CD4-positive, CD25-positive, alpha-beta regulatory T cell (primary cell): ENCODE measurements at places on chromosomes 7 and 10. TPM values are rescaled to one million over a fixed set of nuclear protein-coding genes. Genes with fewer than 3 reads are reported as not detected.
A peak's percentile ranks its signal among the peaks of the same experiment; 100 is the strongest.

The HMX3 gene
- total RNA-seq: not detected

The PLAU gene
- 0.35 TPM for total RNA-seq

The MBL2 gene
- total RNA-seq: not detected

The SHTN1 gene
- total RNA-seq: 2.4 TPM

The DENND2A gene
- not detected for total RNA-seq

The LIPF gene
- total RNA-seq: not detected

GRCh38 chr7:30995536-30995935, 31.8 kb downstream of the GHRHR start:
- no peaks in the 10 kb centered on the region for H3K4me1 ChIP-seq
- H3K27me3 ChIP-seq: no peaks in the 10 kb centered on the region
- DNase-seq: no peak
- H3K36me3 ChIP-seq: no peaks in the 10 kb centered on the region
- no peak overlapping the region for H3K4me3 ChIP-seq
- H3K27ac ChIP-seq: no peak overlapping the region

GRCh38 chr7:25628446-25628845, 400.2 kb upstream of the NPVF start:
- no peak overlapping the region for H3K27ac ChIP-seq
- no peaks in the 10 kb centered on the region for H3K36me3 ChIP-seq
- no peak overlapping the region for H3K4me3 ChIP-seq
- H3K27me3 ChIP-seq: peaks cover under 1% of the 10 kb centered on the region

DNA sequence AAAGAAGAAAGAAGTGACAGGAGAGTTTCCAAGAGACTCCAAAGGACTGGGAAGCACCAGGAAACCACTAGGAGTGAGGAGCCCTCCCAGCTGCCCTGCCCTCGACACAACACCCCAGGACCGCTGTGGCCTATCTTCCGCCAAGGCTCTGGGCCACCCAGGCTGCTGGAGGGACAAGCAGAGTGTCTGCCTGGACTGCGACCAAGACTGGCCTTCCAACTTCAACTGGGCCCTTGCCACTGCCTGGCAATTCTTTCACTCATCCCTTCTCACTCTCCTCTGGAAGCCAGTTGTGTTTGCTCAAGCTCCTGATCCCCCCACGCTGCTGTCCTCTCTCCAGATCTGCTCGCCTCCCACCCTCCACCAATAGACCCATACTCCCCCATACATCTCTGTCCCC, 10.2 kb downstream of the KIAA1549 start:
- no peaks in the 10 kb centered on the region for H3K36me3 ChIP-seq
- no peak overlapping the region for H3K27ac ChIP-seq
- no peak for DNase-seq
- peaks cover 5% of the 10 kb centered on the region for H3K27me3 ChIP-seq

DNA sequence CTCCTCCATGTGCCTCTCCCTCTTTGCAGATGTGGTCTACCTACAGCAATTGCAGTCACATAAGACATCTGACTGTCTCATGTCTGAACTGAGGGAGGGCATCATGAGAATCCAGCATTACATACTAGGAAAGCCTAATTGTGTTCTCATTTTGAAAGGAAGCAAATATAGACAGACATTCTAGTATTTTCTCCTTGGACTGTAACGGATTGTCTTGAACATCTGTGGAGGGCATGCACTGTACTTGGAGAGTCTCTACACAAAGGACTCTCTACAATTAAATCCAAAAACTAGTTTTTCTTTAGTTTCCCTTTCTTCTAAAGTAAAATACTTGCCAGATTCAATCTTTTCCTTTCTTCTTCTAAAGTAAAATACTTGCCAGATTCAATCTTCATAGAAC, 34.7 kb upstream of the TRIL start:
- no peaks in the 10 kb centered on the region for H3K27me3 ChIP-seq
- no peaks in the 10 kb centered on the region for H3K36me3 ChIP-seq
- H3K27ac ChIP-seq: no peak overlapping the region
- no peaks in the 10 kb centered on the region for H3K4me1 ChIP-seq
- no peak overlapping the region for H3K4me3 ChIP-seq
- DNase-seq: no peak

GRCh38 chr7:134669388-134669787, 22.7 kb downstream of the BPGM start:
- peaks cover 18% of the 10 kb centered on the region for H3K4me1 ChIP-seq
- no peak for DNase-seq
- no peaks in the 10 kb centered on the region for H3K36me3 ChIP-seq

- DNase-seq: no peak
- H3K4me1 ChIP-seq: no peaks in the 10 kb centered on the region
These were observed 921.4 kb upstream of the CELF2 start for GRCh38 chr10:10096296-10096695.

DNA sequence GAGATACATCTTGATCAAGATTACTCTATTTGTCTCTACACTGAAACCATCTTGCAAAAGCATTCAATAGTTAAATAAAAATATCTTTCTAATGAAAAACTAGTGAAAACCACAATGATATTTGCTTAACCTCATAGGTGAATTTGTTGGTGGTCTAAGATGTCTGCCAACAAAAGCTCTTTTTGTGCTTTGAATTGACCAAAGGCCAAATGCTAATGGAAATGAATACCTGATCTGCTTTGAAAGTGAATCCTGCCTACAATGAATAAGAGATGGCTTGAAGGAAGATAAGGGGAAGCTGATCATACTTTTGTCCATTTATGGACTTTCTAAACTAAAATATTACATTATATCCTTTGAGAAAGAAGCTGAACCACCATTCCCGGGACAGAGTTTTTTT, 228.9 kb upstream of the ETV1 start:
- H3K36me3 ChIP-seq: no peaks in the 10 kb centered on the region
- H3K27me3 ChIP-seq: no peaks in the 10 kb centered on the region
- H3K4me1 ChIP-seq: no peaks in the 10 kb centered on the region
- DNase-seq: no peak
- H3K27ac ChIP-seq: no peak overlapping the region

GRCh38 chr10:58909881-58910280, 266.6 kb upstream of the PHYHIPL start:
- H3K4me3 ChIP-seq: no peak overlapping the region
- no peak for DNase-seq
- no peaks in the 10 kb centered on the region for H3K4me1 ChIP-seq
- H3K36me3 ChIP-seq: no peaks in the 10 kb centered on the region
- no peaks in the 10 kb centered on the region for H3K27me3 ChIP-seq
- no peak overlapping the region for H3K27ac ChIP-seq

GRCh38 chr7:53476566-53476965, 441.1 kb downstream of the POM121L12 start:
- H3K27me3 ChIP-seq: no peaks in the 10 kb centered on the region
- H3K27ac ChIP-seq: no peak overlapping the region
- H3K4me1 ChIP-seq: no peaks in the 10 kb centered on the region
- no peaks in the 10 kb centered on the region for H3K36me3 ChIP-seq
- no peak for DNase-seq
- H3K4me3 ChIP-seq: no peak overlapping the region

- no peak overlapping the region for H3K27ac ChIP-seq
- H3K27me3 ChIP-seq: no peaks in the 10 kb centered on the region
- no peaks in the 10 kb centered on the region for H3K4me1 ChIP-seq
These were observed 395.4 kb downstream of the GATA3 start for GRCh38 chr10:8449909-8450308.

GRCh38 chr7:27130540-27131389, at the start of gene HOXA4:
Gene HOXA4 (minus strand): TSS chr7:27130757. CDS start chr7:27130733, 24 bp downstream.
- H3K4me1 ChIP-seq: peaks cover 3% of the 10 kb centered on the region
- H3K27ac ChIP-seq: peak within 1 kb of the TSS; percentile 53
- H3K27me3 ChIP-seq: peaks cover 35% of the 10 kb centered on the region
- DNase-seq: peak; percentile 64
- H3K4me3 ChIP-seq: peak within 1 kb of the TSS; percentile 43

- no peak for DNase-seq
- H3K36me3 ChIP-seq: no peaks in the 10 kb centered on the region
- H3K4me1 ChIP-seq: no peaks in the 10 kb centered on the region
- no peak overlapping the region for H3K4me3 ChIP-seq
- H3K27ac ChIP-seq: no peak overlapping the region
These were observed 123.8 kb upstream of the STARD3NL start for GRCh38 chr7:38054199-38054598.
